Osteoblast (primary cell): ENCODE measurements at places on chromosomes 12 and 14.

- H3K36me3 ChIP-seq, result peaks cover 3% of the 10 kb centered on the region
- DNase-seq, result peak; percentile 94
- H3K27ac ChIP-seq, result no peak overlapping the region
- H3K4me3 ChIP-seq, result peak overlapping the region; percentile 43
- peaks cover 6% of the 10 kb centered on the region for H3K4me1 ChIP-seq
Observed at GRCh38 chr14:102928412-102929240, 6.2 kb downstream of the AMN start.

- peaks cover 14% of the 10 kb centered on the region for H3K4me1 ChIP-seq
- H3K27ac ChIP-seq, result peak overlapping the region; percentile 74
- no peak overlapping the region for H3K4me3 ChIP-seq
- DNase-seq, result peak; percentile 50
Observed at GRCh38 chr12:19575337-19576243, 136.3 kb downstream of the AEBP2 start.

DNA sequence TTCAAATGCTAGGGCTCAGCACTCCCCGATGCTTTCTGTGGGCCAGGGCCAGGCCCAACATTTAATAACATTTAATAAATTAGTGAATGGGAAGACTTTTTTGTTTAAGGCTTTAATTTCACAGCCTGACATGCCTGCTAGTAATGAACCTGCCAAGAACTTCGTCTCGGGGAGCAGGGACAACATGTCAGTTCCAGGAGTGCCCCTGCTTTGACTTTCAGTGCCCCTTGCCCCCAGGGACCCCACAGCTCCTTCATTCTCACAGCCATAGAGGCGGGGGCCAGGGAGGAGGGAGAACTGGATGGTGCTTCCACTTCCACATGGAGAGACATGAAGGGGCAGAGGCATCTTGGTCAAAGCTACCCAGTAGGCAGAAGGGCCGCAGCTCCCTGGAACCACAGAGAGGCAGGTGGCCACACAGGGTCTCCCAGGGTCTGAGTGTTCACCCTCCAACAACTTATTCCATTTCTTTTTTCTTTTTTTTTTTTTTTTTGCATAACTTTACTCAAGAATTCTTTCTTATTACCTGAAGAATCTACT is 66.0 kb upstream of the DDX11 start:
- no peak overlapping the region for H3K27ac ChIP-seq
- no peak for DNase-seq
- no peak overlapping the region for H3K4me3 ChIP-seq
- H3K27me3 ChIP-seq, result no peaks in the 10 kb centered on the region

GRCh38 chr12:57008178-57008577 is 1.8 kb upstream of the ZBTB39 start:
- H3K27me3 ChIP-seq, result peaks cover 2% of the 10 kb centered on the region
- peaks cover 11% of the 10 kb centered on the region for H3K36me3 ChIP-seq
- no peak overlapping the region for H3K27ac ChIP-seq
- no peak overlapping the region for H3K4me3 ChIP-seq
- peaks cover 29% of the 10 kb centered on the region for H3K4me1 ChIP-seq

DNA sequence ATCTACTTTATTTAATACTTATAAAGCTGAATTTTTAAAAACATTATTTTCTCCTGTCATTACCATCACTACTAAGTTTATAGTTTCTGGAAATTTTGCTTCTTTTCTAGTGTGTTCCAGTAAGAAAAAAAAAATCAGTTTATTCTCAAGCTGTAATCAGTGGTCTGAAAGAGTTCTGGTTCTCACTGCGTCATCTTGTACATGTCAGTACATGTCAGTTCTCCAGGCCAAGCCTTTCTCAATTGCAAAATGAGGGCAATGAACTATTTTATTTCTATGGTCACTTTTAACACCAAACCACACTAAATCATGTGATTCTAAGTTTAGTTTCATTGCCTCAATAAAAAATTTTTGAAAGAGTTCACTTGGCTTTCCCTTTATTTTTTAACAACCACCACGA is 468.9 kb upstream of the LRFN5 start:
- H3K27ac ChIP-seq, result no peak overlapping the region
- H3K36me3 ChIP-seq, result no peaks in the 10 kb centered on the region
- no peak for DNase-seq
- H3K27me3 ChIP-seq, result no peaks in the 10 kb centered on the region
- no peaks in the 10 kb centered on the region for H3K4me1 ChIP-seq

GRCh38 chr14:105880616-105881015 is 354.2 kb downstream of the TMEM121 start:
- H3K27ac ChIP-seq, result no peak overlapping the region
- no peak overlapping the region for H3K4me3 ChIP-seq
- H3K27me3 ChIP-seq, result no peaks in the 10 kb centered on the region
- H3K36me3 ChIP-seq, result no peaks in the 10 kb centered on the region
- peak; percentile 59 for DNase-seq

- no peak for DNase-seq
- no peaks in the 10 kb centered on the region for H3K4me1 ChIP-seq
- H3K27me3 ChIP-seq, result no peaks in the 10 kb centered on the region
- H3K36me3 ChIP-seq, result no peaks in the 10 kb centered on the region
- H3K27ac ChIP-seq, result no peak overlapping the region
- no peak overlapping the region for H3K4me3 ChIP-seq
Observed at GRCh38 chr14:34270361-34270760, 191.7 kb downstream of the SPTSSA start.

GRCh38 chr14:73105050-73105449 is 31.3 kb upstream of the PSEN1 start:
- H3K27ac ChIP-seq, result no peak overlapping the region
- H3K36me3 ChIP-seq, result peaks cover 86% of the 10 kb centered on the region
- H3K4me1 ChIP-seq, result no peaks in the 10 kb centered on the region
- H3K4me3 ChIP-seq, result no peak overlapping the region
- no peak for DNase-seq

DNA sequence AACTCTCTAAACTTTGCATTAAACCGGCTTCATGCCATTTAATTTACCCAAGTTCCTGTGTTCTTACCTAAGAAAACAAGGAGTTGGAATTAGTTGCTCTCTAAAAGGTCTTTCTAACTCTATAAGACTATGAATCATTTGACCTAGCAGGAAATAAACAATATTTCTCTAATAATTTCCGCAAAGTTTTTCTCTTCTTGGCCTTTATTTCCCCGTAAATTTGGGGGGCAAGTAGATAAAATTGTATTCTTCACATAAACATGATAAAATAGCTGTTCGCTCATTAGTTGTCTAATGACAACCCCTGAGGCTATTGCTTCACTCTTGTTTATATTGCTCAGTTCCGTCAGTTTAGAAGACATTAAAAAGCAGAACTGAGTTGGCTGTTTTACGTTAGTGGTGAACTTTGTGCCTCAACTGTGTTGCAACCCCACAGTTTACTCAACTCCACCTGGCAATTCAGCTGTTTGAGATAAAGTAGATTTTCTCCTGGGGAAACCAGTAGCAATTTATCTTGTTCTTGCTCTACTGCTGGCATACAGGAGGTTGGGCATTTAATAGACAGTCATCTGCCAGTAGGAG is 74.7 kb downstream of the BTG1 start:
- H3K4me3 ChIP-seq, result no peak overlapping the region
- H3K27me3 ChIP-seq, result no peaks in the 10 kb centered on the region
- H3K27ac ChIP-seq, result no peak overlapping the region
- peaks cover 14% of the 10 kb centered on the region for H3K4me1 ChIP-seq
- no peak for DNase-seq

DNA sequence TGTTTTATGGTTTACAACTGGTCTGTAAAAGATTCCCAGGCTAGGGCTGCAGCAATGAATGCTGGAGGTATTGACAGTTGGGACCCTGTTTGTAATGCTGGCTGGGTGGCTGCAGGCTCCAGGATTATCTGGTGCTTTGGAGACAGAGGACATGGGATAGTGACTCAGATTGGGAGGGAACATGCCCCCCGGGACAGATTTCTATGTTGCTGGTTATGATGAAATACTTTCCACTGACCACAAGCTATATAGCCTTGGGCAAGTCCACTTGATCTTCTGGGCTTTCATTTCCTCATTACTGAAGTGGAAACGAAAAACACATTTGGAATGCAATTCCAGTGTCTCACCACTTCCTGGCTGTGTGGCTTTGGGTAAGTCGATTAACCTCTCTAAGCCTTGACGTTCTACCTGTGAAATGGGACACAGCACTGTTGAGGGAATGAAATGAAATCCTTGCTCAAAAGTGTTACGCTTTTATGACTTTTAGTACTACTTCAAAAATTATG is 6.3 kb upstream of the TPCN1 start:
- H3K4me3 ChIP-seq, result no peak overlapping the region
- peak; percentile 96 for DNase-seq
- H3K27me3 ChIP-seq, result no peaks in the 10 kb centered on the region
- no peaks in the 10 kb centered on the region for H3K36me3 ChIP-seq
- peaks cover 40% of the 10 kb centered on the region for H3K4me1 ChIP-seq

DNA sequence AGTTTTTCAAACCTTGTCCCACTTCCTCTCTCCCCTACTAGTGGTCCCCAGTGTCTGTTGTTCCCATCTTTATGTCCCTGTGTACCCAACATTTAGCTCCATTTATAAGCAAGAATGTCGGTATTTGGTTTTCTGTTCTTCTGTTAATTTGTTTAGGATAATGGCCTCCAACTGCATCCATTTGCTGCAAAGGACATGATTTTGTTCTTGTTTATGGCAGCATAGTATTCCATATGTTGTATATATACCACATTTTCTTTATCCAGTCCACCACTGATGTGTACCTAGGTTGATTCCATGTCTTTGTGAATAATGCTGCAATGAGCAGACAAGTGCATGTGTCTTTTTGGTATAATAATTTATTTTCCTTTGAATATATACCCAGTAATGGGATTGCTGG is 52.2 kb downstream of the FAM186A start:
- H3K27ac ChIP-seq, result no peak overlapping the region
- no peaks in the 10 kb centered on the region for H3K4me1 ChIP-seq
- no peaks in the 10 kb centered on the region for H3K36me3 ChIP-seq

DNA sequence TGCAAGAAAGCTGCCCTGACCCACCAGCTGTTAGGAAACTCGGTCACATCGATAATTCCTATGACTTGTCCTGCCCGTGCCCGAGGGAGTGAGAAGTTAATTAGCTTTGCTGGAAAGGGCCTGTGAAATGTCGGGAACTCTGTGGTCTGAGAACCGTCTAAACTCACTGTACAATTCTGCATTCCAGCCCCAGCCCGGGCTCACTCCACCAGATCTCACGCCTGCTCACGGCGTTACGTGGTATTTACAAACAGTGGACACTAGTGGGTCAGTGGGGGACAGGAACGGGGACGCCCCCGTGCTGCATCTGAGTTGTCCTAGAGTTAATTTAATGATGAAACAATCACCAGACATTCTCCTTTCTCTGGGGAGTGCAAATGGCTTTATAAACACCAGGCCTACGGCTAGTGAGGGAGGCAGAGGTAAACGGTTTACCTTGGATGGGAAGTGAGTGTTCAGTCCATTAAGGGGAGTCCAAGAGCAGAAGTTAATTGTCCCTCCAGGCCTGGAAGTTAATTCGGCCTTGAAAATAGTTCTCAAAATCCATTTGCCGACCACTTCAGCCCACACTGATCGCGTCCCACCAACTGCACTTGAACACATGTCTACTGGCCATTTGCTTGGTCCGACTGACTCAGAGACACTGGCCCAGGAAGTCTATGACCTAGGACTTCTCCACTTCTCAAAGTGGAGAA is 93.5 kb upstream of the MED13L start:
- no peak overlapping the region for H3K4me3 ChIP-seq
- H3K27ac ChIP-seq, result peak overlapping the region; percentile 82
- DNase-seq, result no peak
- no peaks in the 10 kb centered on the region for H3K36me3 ChIP-seq
- no peaks in the 10 kb centered on the region for H3K27me3 ChIP-seq
- peaks cover 18% of the 10 kb centered on the region for H3K4me1 ChIP-seq

GRCh38 chr14:105899071-105899641 is 372.8 kb downstream of the TMEM121 start:
- H3K36me3 ChIP-seq, result no peaks in the 10 kb centered on the region
- no peaks in the 10 kb centered on the region for H3K4me1 ChIP-seq
- H3K27me3 ChIP-seq, result no peaks in the 10 kb centered on the region
- no peak overlapping the region for H3K27ac ChIP-seq
- DNase-seq, result no peak
